ENCODE measurements at places on chromosomes 13 and 19.

- DNase-seq = no peak
Observed at GRCh38 chr19:4086411-4086867, 19.7 kb upstream of the ZBTB7A start.

DNA sequence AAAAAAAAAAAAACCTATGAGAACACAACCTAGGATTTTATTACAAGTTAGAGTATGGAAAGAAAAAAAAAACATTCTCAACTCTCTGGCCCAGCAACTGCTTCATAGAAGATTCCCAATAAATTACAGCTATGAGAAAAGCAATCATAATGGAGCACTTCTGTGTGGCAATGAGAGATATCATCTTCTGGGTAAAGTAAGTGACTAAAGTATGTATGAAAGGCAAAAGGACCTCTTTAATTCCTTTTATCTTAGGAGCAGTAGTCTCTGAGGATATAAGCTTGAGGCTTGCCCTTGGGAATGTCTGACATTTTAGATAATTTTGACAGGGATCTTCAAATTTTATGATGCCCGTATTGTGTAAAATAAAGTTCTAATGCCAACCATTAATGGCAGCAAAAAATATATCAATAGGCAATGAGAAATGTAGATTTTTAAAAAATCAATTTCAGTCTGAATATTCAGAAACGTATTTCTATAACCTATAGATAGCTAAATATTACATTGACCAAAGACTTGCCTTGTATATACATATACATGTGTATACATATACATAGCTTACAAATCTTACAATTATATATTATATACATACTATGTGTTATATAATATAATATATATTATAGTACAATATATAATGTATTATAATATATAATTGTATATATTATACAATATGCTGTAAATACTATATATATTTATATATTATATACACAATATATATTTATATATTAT, 823.9 kb upstream of the SLITRK1 start:
- no peak for DNase-seq

DNA sequence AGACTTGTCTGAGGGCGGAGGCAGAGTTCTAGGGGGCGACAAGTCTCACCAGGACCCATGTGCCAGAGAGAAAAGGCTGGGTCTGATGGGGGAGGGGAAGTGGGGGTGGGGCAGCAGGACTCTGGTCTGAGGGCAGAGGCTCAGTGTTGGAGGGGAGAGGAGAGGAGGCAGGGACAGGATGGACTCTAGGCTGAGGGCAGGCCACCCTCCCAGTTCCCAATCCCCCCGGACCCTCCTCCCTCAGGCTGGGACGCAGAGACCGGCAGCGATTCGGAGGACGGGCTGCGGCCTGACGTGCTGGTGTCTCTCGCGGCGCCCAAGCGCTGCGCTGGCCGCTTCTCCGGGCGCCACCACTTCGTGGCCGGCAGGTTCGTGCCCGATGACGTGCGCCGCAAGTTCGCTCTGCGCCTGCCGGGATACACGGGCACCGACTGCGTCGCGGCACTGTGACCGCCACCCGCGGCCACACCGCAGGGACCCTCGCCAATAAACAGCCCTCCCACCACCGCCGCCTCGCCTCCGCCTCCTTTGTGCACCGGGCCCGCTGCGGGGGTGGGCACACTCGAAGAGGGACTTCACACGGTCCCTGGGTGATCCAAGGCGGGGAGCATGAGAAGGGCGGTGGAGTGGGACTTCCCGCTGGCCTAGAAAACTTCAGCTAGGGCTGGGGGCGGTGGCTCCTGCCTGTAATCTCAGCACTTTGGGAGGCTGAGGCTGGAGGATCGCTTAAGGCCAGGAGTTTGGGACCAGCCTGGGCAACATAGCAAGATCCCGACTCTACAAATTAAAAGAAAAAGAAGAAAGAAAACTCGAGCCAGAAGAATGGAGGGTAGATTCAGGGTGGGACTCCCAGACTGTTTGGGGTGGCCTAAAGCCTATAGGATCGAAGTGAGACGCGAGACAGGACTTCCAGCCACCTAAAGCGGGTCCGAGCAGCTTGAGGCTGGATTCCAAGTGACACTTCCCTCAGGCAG, 703 bp upstream of the CILP2 start:
- no peak for DNase-seq

- no peak for DNase-seq
Observed at GRCh38 chr19:5489551-5489950, 34.3 kb downstream of the ZNRF4 start.

GRCh38 chr13:94858856-94859255, 146.5 kb upstream of the SOX21 start:
- no peak for DNase-seq

- no peak for DNase-seq
Observed at GRCh38 chr19:28454083-28454482, 758.9 kb downstream of the UQCRFS1 start.

GRCh38 chr13:76892488-76892887, 6.3 kb upstream of the KCTD12 start:
- DNase-seq = no peak

GRCh38 chr13:100089465-100090032, 656 bp downstream of the PCCA start:
- DNase-seq = no peak

DNA sequence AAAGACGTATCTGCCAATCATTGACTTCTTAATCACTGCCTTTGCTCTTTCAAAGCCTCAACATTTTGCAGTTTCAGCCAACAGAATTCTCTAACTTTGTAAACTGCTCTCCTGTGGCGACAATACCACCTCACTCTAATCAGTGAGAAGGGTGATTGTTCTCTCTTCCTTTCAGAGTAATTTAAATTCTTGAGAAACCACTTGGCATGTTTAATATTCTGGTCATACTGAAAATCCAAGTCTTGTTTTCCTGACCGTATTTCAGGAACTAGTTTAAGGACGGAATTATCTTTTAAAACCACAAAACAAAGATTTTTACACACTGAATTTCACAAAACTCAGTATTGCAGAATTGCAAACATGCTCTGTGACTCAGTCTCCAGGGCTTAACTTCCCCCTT, 5.2 kb upstream of the CDC16 start:
- DNase-seq = no peak

GRCh38 chr19:38839816-38840582, 8.4 kb upstream of the ECH1 start:
- no peak for DNase-seq

GRCh38 chr13:103044056-103044455, 22.2 kb downstream of the SLC10A2 start:
- DNase-seq = no peak

DNA sequence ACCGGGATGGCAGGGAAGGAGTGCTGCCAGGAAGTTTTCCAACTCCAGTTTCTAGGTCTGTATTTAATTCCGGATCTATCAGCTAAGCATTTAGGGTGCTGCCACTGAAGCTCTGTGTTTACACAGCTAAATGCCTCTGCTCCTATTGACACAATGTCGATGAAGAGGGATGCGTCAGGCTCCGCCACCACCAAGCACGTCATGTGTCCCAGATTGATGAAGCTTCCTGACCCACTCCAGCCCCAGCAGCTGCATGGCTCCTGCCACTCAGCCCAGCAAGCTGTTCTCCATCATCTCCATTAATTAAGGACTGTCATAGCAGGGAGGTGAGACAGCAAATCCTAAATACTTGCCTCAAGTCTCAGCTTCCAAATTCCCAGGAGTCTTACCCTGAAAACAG, 435.2 kb upstream of the ZNF507 start:
- DNase-seq = no peak

DNA sequence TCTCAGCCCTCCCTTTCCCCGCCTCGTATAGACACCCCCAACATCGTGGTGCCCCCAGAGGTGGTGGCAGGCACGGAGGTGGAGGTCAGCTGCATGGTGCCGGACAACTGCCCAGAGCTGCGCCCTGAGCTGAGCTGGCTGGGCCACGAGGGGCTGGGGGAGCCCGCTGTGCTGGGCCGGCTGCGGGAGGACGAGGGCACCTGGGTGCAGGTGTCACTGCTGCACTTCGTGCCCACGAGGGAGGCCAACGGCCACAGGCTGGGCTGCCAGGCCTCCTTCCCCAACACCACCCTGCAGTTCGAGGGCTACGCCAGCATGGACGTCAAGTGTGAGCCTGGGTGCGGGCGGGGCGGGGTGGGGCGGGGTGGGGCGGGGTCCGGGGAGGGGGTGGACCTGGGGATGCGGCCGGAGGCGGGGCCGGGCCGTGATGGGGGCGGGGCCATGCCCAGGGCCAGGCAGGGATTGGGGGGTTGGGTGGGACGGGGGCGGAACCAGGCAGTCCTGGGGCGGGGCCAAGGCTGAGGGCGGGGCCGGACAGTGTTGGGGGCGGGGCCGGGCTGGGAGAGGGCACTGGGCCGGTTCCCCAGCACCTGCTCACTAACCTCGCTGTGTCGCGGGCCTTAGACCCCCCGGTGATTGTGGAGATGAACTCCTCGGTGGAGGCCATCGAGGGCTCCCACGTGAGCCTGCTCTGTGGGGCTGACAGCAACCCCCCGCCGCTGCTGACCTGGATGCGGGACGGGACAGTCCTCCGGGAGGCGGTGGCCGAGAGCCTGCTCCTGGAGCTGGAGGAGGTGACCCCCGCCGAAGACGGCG, 7.8 kb downstream of the MAG start:
- DNase-seq = no peak

GRCh38 chr19:34066007-34066643, 106.2 kb upstream of the LSM14A start:
- DNase-seq = no peak

Measured in NCI-H1694 (cell line).